ENCODE measurements at places on chromosomes 3 and 15. TPM values are rescaled to one million over a fixed set of nuclear protein-coding genes. Genes with fewer than 3 reads are reported as not detected.

DNA sequence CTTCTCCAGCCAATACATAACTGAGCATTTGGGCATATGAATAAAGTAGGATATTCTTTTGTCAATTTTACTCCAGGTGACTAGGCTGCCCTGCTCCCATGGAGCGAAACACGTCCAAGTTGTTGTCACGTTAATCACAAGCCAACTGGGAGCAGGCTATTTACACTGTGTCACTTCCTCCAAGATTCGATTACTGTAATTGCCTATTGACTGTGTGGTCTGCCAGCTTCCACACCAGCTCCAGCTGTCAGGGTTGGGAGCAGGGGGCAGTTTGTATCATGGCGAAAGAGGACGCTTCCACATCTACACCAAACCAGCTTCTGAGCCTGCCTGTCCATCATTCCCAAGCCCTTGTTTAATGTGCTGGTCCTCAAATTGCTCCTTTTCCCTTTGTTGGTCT lies 89.2 kb upstream of the RORA start:
- DNase-seq, result no peak

DNA sequence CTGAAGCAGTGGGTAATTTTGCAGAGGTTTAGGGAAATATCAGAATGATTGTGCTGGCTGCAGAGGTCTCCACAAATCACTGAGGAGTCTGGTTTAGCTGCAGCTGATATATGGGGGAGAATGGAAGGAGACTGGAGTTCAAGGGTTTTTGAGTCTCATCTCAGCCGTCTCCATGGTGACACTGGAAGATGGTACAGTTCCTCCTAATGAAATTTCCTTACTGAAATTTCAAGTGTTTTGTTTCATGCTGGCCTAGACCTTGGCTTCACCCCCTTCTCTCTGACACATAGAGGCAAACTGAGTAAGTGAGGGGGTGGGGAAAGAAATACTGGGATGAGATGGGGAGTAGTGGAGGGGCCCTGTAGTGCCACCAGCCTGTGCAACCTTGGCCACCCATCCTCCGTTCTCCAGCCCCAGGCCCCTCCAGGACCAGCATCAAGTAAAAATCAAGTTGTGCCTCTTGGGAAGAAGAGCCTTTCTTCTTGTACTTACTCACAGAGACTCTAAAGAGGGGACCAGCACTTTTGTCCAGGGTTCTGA lies 17.8 kb upstream of the MORF4L1 start:
- no peak for DNase-seq

GRCh38 chr3:139689122-139689521 lies 11.3 kb upstream of the NMNAT3 start:
- no peak for DNase-seq

DNA sequence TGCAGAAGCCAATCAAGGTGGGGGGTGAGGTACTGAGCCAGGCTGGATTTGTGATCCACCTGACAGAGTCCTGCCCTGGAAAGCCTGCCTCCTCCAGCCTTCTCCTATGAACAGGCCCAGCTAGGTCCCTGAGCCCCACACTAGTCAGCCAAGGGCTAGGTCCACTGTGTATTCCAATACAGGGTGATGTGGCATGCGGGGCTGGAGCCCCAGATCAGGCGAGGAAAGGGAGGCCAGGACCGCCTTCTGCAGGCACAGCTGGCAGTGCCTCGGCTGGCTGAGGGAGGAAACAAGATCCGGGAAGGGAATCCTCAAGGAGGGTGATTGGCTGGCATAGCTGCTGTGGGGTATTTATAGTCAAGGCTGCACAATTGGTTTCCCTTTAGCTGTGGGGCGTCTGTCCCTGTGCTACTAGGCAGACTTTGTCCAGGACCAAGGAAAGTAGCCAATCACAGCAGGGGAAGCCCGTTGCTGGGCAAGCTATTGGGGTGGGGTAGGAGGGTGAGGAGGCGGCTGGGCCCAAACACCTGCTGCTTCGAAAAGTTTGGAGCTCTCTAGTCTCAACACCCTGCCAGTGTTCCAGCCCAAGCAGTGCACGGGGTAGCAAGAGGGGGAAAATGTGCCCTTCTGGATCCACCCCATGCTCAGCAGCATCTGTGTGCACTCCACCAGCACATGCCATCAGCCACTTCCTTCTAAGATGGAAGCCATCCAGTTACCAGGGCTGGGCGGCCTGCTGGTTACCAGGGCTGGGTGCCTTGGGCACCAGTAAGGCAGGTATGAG lies 5.9 kb downstream of the KY start:
- peak; percentile 26 for DNase-seq

The MKRN2OS gene
- polyA plus RNA-seq, result 0.23 TPM

Data from right cardiac atrium (tissue), 5 donors.